ENCODE measurements at places on chromosomes 6 and 20.
A peak's percentile ranks its signal among the peaks of the same experiment; 100 is the strongest.

DNA sequence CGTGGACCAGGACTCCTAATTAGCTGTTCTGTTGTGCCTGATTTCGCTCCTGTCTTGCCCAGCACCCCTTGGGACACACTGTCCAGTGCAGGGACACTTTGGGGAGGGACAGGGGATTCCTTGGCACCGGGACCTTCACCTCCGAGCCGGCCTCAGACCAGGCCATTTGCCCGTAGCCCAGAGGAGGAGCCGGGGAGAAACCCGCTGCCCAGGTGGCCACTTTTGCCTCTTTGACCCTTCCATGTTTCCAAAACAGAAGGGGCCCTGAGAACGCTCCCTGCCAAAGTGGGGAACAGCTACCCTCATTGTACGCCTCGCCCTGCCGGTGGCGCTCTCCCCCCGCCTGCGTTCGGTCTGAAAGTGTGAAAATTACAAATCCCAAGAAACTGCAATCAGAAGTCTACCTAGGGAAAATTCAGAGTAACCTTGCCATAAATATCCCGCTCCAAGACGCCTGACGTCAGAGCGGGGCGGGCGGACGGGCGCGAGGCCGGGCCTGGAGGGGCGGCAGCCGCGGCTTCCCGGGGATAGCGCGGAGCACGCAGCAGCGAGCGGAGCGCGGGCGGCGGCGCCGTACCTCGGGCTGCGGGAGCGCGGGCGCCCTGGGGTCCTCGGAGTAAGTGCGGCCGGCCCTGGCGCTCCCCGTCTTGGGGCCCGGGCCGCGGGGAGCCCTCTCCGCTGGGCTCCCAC, at the start of gene DAAM2:
Gene DAAM2, plus strand, starts transcription at position 527 of the 690 bp plus-strand sequence. CDS start 63,927 bp downstream, outside the sequence.
- no peak for DNase-seq

GRCh38 chr6:142746524-142746923, 198.5 kb downstream of the HIVEP2 start:
- DNase-seq: peak; percentile 54

DNA sequence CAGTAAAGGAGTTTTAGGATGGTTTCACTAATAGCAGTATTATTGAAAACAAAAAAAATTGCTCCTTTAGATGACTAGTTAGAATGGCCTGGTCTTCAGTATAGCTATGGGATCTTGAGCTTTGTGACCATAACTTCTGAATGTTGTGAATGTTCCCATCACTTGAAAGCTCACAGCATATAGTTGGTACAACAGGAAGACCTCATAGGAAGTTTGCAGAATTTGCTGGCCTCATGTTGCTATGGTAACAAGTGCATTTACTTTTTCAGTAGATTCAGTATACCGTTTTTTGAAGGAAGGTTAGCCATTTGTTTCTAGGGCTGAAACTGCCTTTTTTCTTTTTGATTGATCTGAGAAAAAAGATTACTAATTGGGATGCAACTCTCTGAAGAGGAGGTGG, 8.3 kb downstream of the PHF3 start:
- DNase-seq: peak; percentile 61

DNA sequence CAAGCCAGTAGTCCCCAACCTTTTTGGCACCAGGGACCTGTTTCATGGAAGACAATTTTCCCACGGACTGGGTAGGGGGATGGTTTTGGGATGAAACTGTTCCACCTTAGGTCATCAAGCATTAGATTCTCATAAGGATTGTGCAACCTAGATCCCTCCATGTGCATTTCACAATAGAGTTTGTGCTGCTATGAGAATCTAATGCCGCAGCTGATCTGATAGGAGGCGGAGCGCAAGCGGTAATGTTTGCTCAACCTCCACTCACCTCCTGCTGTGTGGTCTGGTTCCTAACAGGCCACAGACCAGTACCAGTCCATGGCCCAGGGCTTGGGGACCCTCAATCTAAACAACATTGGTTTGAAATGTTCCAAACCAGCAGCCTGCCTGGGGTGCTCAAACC, 137.0 kb upstream of the STXBP5 start:
- DNase-seq: no peak

DNA sequence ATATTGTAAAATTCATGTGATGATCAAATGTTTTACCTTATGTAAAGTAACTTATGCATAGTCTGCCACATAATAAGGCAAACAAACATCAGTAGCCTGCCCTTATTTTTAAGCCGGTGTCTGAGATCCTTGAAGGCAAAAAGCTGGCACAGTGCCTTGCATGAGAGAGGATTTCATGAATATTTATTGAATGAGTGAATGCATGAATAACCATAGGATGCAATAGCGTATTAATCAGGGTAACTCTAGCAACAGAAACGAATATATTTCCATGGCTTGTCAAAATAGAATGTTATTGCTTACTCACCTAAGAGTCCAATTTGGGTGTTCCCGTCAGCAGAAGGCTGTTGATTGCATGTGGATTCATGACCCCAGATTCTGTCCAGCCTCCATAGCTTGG, 34.9 kb downstream of the BTBD3 start:
- DNase-seq: no peak

DNA sequence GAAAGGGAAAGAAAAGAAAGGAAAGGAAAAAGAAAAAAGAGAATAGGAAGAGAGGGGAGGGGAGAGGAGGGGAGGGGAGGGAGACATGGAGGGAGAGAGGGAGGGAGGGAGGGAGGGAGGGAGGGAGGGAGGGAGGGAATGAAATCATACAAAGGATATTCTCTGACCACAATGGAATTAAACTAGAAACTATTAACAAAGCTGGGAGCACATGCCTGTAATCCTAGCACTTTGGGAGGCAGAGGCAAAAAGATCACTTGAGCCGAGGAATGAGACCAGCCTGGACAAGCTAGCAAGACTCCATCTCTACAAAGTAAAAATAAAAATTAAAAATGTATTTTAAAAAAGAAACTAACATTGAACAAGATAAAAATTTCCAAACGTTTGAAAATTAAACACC, 62.8 kb downstream of the ILRUN start:
- no peak for DNase-seq

GRCh38 chr20:24691901-24692351, 222.5 kb downstream of the SYNDIG1 start:
- DNase-seq: no peak

DNA sequence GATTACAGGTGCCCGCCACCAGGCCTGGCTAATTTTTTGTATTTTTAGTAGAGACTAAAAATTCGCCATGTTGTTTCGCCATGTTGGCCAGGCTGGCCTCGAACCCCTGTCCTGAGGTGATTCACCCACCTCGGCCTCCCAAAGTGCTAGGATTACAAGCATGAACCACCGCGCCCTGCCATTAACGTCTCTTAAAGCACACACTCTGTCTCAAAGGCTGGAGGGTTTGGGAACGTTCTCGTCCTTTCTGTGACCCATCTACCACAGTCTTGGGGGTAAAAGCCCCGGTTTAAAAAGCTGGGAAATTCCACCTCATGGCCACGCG, 57.8 kb upstream of the ARID1B start:
- no peak for DNase-seq

DNA sequence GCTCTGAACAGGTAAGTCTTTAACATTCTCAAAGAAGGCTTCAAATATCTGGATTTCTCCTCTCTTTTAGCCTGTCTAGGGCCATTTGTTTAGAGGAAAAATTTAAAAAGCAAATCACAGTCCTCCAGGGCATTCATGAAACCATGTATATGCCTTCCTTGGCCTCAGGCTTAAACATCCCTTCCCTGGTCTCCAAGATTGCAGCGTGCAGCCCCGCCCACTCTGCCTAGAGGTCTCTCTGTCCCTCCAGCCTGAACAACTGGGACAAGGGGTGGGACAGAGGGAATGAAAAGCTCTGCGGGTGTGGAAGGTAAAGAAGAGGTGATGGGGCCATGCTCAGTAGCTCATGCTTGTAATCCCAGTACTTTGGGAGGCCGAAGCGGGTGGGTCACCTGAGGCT, 9.8 kb upstream of the CBFA2T2 start:
- no peak for DNase-seq

- no peak for DNase-seq
These were observed 244.4 kb downstream of the FOXA2 start for GRCh38 chr20:22339946-22340345.

DNA sequence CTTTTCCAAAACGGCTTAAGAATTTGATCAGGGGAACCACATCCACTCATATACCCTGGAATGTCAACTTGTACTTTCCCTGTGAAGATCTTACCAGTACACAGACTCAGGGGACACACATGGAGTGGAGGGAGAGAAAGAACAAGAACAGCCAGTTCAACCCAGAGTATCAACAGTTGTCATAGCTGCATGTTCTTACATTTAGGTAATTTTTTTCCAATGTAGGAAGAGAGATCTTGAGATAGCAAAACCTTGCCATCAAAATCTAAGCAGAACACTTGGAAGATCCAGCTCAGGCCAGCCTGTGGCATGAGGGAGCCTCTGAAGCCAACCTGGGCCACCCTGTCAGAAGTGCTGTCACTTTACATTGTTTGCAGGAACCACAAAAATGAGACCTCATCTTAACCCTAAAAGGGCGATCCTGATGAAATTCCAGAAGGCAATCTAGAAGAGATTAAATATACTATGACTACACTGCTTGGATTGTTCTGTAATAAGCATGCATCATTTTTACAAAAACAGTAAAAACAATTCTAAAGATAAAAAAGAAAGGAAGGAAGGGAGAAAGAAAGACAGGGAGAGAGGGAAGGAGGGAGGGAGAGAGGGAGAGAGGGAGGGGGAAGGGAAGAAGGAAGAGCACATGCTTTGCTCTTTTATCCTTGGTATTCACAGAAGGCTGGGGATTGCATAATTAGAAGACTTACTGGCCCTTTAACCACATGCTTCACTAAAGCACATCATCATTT, 124.7 kb upstream of the TCF21 start:
- no peak for DNase-seq

GRCh38 chr20:24763386-24764026, 185.6 kb upstream of the CST7 start:
- no peak for DNase-seq

DNA sequence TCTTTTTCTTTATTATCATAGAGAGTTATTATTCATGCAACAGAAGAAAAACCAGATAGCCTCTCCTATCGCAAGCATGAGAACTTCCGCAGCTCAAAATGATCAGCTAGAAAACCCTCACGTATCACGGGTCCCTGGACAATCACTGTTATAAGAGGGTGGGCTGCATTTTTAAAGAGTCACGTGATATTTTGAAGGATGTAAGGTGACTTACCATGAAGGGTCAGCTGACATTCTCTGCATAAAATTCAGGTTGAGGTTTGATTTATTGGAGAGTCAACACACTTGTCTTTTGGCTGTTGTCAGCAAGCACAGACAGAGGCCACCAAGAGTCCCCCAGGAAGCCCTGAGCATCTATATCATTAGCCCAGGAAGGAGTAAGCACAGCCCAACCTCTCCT, 39.5 kb downstream of the ID4 start:
- no peak for DNase-seq

DNA sequence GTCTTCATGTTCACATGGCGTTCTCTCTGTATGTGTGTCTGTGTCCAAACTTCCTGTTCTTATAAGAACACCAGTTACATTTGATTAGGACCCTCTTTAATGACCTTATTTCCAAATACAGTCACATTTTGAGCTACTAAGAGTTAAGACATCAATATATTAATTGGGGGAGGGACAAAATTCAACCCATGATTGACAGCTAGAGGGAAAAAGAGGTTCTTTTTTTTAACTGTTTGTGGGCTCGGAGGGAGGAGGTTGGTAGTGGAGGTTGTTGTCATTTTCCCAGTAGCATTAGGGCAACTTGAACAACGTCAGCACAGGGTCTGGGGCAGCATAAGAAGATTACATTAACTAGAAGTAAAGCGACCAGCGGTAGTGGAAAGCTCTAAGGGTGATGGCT, 2.3 kb upstream of the GMDS start:
- no peak for DNase-seq

GRCh38 chr6:165497472-165497871, 165.6 kb downstream of the PDE10A start:
- no peak for DNase-seq

GRCh38 chr6:81265106-81265505, 487.4 kb downstream of the TENT5A start:
- DNase-seq: no peak

- no peak for DNase-seq
These were observed 243.1 kb downstream of the CDH26 start for GRCh38 chr20:60201198-60201835.

- DNase-seq: peak; percentile 85
These were observed 177.2 kb upstream of the TAB2 start for GRCh38 chr6:149140137-149140909.

DNA sequence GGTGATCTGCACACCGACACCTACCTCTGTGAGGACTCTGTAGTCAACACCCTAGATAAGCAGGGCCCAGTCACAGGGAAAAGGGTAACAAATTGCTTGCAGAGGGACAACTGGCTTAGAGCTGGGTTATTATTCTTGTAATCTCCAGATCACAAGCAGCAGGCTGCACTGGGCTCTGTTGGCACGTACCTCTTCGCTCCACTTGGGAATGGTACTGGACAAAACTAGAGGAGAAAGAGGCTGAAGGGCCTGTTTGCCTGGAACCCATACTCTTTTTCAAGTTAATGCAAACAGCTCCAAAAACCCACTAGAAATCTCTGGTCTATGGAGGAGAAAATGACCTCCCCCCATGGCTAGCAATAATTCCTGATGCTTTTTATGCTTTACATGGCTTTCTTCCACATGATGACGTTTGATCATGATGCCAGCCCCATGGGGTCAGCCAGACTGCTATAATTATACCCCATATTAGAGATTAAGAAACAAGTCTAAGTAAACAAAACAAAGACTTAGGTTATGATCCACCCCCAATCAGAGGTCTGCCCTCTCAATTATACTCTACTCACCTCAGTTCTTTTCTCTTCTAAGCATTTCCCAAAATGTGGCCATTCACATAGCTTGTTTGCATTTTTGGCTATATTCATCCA, 190.0 kb downstream of the UNC5CL start:
- DNase-seq: no peak

DNA sequence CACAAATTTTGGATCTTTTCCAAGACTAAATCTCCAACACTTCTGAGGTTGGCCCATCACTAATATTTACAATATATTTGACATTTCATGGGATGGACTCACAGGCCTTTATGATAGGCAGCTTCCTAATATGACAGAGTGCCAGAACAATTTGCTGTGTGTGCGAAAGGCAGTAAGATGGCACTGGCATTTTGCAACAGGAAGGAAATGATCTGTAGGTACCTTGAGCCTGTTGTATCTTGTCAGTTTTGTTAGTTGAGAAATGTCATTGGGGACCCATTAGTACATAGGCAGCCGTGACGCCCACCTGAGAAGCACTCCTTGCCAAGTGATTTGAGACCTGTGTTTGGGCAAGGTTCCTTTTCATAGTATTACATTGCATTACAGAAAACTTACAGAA, 153.4 kb upstream of the HEY2 start:
- no peak for DNase-seq

GRCh38 chr6:104526376-104526775, 333.3 kb downstream of the HACE1 start:
- no peak for DNase-seq

- DNase-seq: no peak
These were observed at the start of gene C6orf58 for GRCh38 chr6:127576874-127577273. Gene C6orf58, plus strand, starts transcription at chr6:127577174. Its CDS starts 12 bp downstream, at chr6:127577186.

DNA sequence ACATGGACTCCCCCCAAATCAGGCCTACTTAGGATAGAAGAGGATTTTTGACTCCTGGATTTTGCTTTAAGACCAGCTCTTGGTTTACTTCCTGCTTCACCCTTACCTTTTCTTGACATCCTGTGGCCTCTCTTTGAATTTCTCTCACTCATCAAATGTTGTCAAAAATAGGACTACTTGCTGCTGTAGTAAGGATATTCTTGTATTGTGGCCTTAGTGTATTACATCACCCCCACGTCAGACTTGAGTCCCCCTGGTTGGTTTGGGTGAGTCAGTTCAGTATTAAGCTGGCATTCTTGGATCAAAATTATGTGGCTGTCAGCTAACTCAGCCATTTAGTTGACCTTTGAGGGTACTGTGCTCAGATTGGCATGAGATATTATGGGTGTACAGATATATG, 1.1 kb downstream of the TPX2 start:
- DNase-seq: peak; percentile 39
